WERI-Rb-1 (cell line): ENCODE measurements at places on chromosomes 6 and 20.

DNA sequence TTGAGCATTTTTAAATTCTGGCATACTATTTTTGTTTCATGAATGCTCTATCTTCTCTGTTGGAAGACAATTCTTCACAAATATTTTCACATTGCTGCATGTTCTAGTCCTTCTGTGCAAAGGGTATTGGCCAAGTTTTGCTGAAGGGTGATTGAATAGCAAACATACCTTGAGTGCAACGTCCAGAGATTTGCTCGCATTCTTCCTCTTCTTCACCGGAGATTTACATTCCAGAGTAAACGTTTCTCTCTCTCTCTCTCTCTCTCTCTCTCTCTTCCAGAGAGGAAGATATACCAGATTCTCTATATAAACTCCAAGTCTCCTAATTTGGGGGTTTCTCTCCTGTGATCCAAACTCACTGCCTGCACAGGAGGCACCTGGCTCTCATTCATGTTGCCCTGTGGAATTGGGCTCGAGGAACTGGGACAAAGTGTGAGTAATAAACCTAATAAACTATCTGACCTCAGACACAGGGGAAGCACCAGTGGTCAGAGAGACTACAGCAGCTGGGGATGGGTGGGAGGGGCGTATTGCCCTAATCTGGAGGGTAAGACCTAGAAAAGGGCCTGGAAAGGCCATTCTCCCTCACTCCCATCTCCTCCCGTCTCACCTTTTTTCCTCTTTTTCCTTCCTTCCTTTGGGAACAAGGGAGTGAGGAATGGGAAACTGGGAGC, 1.1 kb upstream of the TREML1 start:
- DNase-seq: no peak

- DNase-seq: peak; percentile 7
These were observed 53.5 kb downstream of the TCP11 start for GRCh38 chr6:35087361-35088280.

DNA sequence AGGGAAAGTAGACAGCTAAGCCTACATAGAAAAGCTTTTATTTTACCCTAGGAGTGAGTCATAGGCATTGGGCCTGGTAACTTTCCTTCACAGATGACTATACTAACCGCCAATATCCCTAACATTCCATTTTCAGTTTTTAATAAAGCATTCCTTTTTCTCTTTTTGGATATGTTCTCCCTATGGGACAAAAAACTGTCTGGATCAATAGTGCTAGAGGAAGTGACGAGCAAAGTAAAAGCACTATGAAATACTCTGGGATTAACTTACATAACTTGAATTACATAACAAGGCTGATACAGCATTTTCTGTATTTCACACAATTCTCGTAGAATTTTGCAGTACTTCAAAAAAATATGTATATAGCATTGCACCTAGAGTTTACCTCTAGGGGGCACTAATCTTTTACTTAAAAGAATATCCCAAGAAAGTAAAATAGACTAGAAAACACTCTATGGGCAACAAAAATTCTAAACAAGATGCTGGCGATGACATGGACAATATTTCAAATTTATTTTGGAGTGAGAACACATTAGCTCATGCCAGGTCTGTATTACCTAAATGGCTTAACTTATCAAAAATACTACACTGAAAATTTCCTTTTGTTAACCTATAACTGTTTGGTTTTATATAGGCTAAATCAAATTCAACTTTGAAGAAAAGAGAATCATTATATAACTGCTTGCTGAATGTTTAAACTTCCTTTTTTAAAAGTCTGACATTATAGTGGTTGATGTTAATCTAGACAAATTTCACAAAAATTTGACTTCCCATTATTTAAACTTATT, 66.3 kb upstream of the DST start:
- DNase-seq: no peak

DNA sequence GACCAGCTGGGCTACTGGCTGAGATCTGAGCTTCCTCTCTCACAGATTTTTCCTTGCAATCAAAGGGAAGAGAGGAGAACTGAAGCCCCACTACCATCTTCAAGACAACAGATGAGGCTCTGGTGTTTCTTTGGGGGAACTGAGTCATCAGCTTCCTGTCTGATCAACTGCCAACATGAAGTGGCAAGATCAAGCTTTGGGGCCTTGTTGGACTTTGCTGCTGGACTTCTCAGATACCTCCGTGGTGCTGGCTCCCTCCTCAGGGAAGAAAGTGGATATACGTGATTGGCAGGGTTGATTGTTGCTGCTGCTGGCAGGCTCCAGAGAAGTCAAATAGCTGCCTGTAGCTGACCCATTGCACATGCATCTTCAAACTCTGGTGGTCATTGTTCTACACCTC, 3.6 kb upstream of the TOX2 start:
- DNase-seq: no peak

- no peak for DNase-seq
These were observed 124.0 kb downstream of the EDN1 start for GRCh38 chr6:12414096-12414675.

GRCh38 chr6:35771343-35771627, 5.1 kb upstream of the CLPSL2 start:
- DNase-seq: no peak

GRCh38 chr6:168216751-168217191, 102.8 kb downstream of the DACT2 start:
- no peak for DNase-seq

DNA sequence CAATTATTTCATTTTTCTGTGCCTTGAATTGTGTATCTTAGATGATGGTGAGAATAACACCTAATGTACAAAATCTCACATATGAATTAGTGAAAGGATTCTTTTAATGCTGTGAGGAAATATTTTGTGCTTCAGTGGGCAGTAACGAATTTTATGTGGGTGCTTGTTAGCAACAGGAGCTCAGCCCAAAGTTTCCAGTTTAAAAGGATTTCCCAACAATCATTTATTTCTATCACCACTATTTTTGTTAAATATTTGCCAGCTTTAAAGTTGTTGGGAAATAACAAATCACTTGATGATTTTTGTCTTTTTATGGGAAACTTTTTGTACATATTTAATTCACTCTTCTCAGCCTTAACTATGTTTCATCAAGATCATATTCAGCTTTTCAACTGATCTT, 111.8 kb downstream of the QKI start:
- no peak for DNase-seq

GRCh38 chr6:13131935-13132661, 196.2 kb downstream of the TBC1D7 start:
- no peak for DNase-seq
